ENCODE measurements at places on chromosomes 13 and 19.
A peak's percentile ranks its signal among the peaks of the same experiment; 100 is the strongest.

DNA sequence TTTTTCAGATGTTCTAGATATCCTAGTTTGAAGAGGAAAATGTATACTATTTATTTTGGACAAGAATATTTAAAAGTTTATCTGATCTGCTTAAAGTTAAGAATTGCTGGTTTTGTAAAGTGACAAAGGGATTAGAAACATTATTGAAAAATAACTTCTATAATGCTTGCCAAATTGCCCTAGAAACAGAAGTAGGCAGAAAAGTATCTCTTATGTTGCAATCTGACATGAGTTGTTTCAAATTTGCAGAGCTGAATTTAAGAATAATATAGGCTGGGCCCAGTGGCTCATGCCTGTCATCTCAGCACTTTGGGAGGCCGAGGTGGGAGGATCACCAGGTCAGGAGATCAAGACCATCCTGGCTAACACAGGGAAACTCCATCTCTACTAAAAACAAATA lies 777.1 kb downstream of the LIG4 start:
- no peak for DNase-seq

DNA sequence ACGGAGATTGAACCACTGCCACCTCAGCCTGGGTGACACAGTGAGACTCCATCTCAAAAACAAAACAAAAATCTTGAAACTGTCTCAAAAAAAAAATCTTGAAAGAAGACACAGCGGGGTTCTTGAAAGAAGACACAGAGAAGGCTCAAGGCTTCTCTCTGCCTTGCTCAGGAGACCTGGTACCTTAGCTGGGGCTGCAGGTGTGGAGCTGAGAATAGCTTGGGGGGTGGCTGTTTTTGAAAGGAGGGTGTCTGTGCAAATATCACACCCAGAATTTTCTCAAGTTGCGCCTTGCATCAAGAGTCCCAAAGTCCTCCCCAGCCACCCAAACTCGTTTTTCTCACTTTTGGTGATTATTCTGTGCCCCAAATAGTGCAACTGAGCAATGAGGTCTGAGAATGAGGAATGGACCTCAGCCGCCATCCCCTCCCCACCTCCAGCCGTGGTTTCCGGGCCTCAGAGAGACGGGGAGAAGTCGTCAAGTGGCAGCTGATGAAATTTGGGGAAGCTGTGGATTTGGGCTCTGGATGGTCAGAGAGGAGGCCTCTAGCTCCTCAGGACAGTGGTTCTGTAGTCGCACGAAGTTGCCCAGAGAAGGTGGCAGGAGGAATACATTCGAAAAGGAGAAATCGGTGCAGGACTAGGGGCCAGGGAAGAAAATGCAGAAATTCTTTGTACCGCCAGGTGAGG lies 8.8 kb downstream of the S1PR2 start:
- no peak for DNase-seq

DNA sequence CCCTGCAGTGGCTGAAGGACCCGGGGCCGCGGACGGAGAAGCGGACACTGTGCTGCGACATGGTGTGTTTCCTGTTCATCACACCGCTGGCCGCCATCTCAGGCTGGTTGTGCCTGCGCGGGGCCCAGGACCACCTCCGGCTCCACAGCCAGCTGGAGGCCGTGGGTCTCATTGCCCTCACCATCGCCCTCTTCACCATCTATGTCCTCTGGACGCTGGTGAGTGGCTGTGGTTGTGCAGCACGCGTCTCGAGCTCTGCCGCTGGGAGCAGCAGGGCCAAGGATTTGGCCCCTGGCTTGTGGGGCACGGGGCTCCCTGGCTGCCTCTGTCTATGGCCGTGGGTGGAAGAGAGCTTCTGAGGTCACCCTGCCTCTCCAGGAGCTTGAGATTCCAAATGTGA lies 14.1 kb upstream of the HNRNPM start:
- no peak for DNase-seq

- DNase-seq: peak; percentile 25
Measured at GRCh38 chr13:50484472-50485113, 358.9 kb downstream of the DLEU7 start.

DNA sequence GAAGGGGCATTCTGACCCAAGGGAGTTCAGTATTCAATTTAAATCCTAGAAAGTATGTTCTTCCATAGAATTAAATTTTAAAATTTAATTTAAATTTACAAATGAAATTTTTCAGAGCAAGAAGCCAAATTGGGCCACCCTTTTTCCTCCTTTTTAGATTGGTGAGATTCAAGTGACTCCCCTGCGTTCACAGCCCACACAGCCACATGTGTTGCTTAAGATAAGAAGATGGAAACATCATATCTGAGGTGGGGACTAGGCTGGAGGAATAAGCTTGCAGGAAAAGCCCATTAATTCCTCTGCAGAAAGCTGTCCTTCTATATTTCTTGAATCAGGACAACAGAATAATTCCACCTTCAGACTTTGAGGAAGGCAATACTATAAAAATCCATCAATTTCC lies 392.7 kb upstream of the ZNF507 start:
- DNase-seq: no peak

- no peak for DNase-seq
Measured at GRCh38 chr19:46435009-46435408, 6.3 kb upstream of the PNMA8C start.

DNA sequence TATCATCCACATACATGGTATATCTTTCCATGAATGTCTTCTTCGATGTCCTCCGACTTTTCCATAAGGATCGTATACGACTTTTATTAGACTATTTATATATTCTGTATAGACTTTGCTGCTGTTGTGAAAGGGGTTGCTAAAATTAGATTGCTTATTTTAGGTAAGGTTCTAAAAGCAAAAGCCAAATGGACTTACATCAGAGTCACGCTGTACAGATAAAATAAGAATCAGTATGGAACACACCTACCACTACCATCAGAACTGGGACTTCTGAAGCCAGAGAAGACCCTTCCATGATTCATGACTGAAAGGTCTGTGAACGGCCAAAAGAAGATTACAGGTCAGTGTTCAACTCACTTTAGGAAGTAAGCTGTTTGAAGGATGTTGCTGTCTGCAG lies 8.9 kb downstream of the ANKRD27 start:
- DNase-seq: no peak

GRCh38 chr19:47435196-47435595 lies 15.9 kb upstream of the MEIS3 start:
- no peak for DNase-seq

DNA sequence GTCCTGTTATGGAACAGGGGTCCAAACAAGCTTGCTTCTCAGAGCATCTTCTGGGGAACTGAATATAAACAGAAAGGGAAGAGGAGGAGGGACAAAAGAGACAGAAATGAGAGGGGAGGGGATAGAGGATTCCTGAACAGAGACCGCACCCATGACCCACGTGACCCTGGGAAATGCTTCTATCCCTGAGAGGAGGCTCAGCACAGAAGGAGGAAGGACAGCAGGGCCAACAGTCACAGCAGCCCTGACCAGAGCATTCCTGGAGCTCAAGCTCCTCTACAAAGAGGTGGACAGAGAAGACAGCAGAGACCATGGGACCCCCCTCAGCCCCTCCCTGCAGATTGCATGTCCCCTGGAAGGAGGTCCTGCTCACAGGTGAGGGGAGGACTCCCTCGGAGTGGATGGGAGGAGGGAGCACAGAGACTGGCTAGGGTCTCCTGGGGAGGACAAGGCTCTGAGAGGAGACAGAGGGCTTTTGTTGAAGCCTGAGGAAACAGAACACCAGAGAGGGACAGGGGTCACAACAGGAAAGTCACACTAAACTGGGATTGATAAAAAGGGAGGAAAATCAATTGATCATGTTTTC lies at the start of gene CEACAM6:
Gene CEACAM6 (plus strand): TSS at position 203 of the 586 bp plus-strand sequence. CDS start 109 bp downstream, at position 312.
- DNase-seq: no peak

DNA sequence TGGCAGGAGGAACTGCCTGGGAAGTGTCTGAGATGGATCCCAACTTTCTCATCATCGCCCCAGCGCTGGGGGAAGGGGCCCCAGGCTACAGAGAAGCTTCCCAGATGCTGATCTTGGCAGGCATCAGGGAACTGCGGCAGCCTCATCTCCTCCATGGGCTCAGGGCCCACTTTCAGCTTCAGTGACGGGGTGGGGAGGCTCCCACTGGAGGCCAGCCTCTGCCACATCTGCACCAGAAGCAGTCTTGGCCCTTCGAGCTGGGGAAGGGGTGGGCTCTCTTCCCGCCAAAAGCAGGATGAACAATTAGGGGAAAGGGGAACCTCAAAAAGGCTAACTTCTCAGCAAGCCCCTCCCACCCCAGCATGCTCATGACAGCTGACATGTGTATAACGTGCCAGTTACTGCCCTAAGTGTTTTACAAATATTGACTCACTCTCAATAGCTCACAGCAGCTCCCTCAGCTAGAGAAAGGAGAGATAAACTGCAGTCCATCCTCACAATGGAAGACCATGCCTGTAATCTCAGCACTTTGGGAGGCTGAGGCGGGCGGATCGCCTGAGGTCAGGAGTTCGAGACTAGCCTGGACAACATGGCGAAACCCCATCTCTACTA lies 7.1 kb upstream of the S1PR2 start:
- peak; percentile 72 for DNase-seq

GRCh38 chr13:113553511-113554332 lies 30.8 kb upstream of the TFDP1 start:
- DNase-seq: no peak

DNA sequence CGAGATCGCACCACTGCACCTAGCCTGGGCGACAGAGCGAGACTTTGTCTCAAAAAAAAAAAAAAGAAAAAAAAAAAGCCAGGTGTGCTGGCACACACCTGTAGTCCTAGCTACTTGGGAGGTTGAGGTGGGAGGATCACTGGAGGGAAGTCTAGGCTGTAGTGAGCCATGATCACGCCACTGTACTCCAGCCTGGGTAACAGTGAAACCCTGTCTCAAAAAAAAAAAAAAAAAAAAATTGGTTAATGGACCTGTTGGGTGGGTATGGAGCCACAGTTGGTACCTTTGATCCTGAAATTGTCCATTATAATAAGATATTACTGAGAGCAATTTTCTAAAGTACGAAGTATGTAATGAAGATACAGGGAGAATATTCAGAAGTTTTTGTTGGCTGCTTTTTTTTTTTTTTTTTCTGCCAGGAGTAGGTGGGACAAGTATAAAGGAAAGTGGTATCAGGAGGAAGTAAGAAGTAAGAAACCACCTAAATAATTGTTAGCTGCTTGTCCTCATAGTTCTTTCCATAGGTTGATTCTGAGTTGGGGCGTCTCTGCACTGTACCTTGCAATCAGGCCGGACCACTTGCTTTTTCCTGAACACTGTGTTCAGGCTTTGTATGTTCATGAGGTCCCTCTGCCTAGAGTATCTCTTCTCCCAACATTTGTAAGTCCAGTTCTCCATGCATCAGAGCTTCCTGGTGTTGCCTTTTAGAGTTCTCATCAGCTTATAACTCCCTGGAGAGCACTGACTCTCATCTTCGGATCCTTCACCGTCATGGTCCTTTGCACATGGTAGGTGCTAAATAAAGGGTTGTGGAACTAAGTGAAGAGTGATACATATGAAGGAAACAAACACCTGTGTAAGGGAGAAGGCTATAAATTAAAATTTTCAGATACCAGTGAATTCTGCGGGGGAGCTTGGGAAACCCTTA lies 31.7 kb downstream of the ARHGAP35 start:
- DNase-seq: no peak

DNA sequence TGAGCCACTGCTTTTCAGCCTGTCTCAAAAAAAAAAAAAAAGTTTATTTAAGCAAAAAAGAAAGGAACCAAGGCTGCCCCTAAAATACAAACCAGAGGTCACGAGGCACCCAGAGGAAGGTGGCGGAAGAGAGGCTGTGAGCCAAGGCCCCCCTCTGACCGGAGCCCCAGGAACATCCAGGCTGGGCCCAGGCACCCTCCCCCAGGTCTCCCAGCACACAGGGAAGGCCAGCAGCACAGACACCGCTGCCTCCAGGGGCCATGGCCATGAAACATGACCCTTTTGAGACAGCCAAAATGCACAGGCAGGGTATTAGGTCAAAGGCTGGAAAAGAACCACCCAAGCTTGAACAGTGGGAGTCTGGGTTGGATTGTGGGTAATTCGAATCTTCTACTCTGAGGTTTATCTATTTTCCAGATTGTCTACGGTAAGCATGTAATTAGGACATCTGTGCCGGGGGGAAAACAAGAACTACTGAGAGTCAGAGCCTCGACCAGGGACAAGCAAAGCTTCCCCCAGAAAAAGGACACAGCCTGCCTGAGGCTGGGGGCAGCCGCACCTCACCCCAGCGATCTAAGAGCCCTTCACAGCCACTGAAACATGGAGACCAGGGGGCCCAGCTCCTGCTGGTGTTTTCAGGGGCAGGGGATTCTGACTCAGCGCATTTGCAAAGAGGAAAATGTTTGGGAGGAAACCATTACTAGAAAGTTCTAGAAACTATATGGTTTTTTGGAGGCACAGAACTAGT lies 8.4 kb downstream of the PEX11G start:
- no peak for DNase-seq

GRCh38 chr19:40411125-40411842 lies 1.9 kb downstream of the PRX start:
- DNase-seq: no peak
